ENCODE measurements at places on chromosomes 7 and 10. TPM values are rescaled to one million over a fixed set of nuclear protein-coding genes. Genes with fewer than 3 reads are reported as not detected.

DNA sequence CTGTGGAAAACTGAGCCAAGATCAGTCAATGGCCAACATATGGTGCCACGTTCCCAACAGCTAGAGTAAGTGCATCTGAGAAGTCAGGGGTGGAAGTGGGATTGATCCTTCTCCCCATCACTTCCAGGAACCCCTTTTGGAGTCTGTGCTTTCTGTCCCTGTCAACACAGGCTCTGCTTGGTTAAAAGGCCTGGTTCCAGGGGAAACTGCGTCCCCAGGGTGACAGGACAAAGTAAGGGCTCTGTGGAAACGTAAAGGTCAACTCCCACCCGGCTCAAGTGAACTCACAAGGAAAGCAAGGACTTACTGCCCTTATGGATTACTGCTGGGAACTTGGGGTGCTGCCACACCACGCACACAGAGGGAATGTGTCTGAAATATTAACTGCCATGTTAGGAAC, 77.5 kb upstream of the GRB10 start:
- no peak for DNase-seq

- no peak for DNase-seq
Observed at GRCh38 chr7:90838799-90839198, 242.7 kb downstream of the CDK14 start.

DNA sequence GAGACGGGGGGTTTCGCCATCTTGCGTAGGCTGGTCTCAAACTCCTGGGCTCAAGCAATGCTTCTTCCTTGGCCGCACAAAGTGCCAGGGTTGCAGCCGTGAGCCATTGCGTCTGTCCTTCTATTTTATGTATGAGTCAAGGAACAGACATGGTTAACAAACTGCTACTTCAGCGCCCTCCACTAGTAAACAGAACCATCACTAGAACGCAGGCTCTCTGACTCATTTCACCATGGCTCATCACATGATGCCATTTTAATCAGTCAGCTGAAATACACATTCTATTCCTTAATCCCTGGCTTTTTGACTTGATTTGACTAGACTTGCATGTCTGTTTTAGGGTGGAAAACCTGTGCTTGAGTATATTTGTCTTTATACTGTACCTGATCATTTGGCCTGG, 41.3 kb downstream of the CELF2 start:
- no peak for DNase-seq

DNA sequence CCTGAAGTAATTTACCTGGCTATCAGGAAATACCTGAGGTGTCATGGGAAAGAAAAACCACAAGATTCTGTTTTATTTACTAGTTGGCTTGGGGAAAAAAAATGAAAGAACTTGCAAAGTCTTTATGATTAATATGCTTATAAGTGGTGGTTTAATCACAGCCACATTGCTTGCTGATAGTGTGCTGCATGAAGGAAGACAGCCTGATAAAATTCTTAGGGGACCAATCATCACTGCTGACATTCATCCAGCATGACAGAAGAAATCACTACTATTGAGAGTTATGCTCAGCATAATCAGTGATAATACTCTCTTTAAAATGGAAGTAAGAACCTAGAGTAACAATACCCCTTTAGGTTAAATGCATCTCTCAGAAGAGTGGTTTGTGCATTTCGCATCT, 150.2 kb upstream of the LRRN3 start:
- no peak for DNase-seq

DNA sequence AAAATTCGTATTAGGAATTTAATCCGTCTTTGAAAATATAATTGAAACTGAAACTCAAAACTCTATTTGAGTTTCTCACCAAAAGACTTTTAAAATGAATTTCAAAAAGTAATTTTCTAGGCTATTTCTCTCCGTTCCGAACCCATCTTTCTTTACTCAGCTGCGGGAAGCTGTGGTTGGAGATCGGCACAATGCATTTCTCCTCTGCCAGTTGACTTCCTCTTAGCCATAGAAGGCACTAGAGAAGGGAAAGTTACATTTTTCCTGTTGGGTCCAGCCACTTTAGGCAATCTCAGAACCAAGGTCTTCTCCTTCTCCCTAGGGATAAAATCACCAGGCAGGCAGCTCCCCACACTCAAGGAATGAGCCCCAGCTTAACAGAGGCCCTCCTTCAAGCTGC, 133.6 kb upstream of the COL1A2 start:
- DNase-seq = no peak

DNA sequence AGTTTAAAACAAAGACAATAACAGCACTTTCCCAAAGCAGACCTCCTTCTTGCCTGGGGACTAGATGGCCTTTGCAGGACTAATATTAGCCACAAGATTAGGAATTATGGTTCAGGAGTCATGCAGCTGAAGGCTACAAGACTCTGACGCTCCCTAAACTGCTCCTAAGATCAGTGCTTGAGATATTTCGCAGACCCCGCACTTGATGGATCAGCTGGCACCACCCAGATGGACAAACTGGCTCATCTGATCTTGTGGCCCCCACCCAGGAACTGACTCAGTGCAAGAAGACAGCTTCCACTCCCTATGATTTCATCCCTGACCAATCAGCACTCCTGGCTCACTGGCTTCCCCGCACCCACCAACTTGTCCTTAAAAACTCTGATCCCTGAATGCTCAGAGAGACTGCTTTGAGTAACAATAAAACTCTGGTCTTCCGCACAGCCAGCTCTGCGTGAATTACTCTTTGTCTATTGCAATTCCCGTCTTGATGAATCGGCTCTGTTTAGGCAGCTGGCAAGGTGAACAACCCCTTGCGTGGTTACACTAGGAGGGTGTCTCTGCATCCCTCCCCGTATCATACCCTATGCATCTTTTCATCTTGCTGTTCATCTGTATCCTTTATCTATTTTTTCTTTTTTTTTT, 26.9 kb upstream of the NRBF2 start:
- DNase-seq = peak; percentile 55

DNA sequence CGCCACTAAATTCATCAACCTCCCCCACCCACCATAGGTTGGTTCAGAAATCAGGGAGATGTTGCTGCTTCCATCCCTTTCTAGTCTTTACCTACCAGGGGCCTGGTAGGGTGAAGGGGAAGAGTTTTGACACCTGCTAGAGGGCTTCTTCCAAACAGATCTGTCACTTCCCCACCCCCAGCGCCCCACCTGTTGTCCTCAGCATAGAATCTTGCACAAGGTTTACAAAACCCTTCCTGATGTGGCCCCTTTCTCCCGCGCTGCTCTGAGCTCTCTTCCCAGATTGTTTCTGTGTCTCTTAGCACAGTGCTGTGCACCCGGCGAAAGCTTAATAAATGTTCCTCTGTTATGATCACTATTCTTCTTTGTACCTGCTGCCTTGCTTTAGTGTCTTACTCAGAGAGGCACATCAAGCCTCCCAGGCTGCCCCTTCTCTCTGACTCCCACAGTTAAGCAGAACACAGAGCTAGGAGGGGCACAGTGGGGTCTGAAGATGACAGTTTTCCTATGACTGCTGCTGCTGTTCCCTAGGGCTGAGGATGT, 11.2 kb upstream of the C10orf95 start:
- no peak for DNase-seq

DNA sequence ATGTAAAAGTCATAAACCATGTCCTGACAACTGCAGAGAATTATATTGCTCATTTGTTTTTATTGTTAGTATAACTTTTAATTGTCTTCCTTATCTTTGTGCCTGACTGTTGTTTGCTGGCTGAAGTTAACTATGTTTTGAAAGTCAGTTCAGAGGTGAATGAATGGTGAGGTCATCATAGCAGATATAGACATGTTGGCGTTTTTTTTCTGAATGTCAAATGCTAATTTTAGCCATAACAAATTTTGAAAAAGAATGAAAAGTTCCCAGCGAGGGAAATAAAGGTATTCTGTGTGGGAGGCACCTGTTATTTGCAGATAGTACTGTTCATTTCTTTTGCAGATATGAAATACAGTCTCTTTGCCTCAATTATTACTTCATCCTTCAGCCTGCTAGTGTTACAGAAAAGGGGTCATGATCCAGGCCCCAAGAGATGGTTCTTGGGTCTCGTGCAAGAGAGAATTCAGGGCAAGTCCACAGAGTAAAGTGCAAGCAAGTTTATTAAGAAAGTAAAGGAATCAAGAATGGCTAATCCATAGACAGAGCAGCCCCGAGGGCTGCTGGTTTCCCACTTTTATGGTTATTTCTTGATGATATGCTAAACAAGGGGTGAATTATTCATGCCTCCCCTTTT, 96.5 kb downstream of the CAMK1D start:
- DNase-seq = no peak

DNA sequence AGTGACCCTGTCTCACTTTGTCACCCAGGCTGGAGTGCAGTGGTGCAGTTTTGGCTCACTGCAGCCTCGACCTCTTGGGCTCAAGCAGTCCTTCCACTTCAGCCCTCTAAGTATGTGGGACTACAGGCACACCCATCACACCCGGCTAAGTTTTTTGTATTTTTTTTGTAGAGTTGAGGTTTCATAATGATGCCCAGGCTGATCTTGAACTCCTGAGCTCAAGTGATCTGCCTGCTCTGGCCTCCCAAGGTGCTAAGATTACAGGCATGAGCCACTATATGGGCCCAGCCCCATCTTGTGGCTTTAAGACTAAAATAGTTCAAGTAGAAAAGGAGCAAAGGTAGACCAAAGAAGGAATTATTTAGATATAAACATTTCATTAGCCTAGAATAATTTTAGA, 65.5 kb downstream of the MLLT10 start:
- DNase-seq = no peak

DNA sequence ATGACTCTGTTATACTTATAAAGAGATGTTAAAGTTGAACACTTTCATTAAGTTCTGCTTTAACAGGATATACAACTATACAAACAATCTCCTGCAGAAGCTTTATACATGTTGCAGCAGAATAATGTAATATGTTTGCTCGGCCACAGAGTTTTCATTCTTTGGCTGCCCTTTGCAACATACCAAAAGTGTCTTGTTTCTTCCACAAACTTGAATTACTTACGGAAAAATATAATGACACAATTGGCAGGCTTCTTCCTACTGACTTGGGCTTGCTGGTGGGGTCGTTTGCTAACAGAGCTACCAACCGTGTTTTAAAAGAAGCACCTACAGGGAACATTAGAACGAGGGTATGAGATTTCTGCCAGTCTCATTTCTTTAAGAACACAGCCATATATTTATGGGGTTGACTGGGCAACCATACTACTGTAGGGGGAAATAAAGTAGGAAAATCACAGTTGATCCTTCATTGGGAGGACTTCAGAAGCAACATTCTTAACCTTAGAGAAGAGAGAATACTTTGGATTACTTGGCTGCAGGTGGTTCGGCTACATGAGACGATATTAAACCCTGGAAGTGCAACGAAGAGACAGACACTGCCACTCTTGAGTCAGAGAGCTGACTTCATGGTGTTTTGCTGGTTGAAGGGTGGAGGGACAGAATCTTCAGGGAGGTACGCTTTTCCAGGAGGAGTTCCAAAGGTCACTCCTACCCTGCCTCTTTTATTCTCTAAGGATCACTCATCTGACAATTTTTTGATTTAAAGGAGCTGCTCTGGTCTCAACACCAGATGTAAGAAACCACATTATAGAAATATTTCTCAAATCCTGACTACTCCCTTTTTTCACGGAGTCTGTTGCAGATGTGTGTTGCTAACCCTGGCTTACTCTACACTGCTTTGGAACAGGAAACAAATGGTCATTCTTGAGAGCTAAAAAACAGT, 123.9 kb downstream of the SEMA3C start:
- no peak for DNase-seq

DNA sequence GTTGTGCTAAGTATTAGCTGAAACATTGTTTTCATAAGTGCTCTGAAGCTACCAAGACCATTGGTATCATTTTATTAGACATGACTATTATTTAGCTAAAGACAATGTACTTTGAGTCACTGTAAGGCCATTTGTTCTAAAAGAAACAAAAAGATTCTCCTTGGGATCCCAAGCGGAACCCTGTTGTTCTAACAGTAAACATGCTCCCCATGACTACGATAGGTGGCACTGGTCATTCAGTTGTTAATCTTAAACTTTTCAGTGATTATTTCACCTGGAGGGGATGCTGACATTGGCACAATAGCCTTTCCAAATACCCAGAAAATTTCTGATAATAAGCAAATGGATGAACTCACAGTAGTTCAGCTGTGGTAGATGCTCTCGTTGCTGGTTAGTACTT, 715.0 kb downstream of the AUTS2 start:
- no peak for DNase-seq

DNA sequence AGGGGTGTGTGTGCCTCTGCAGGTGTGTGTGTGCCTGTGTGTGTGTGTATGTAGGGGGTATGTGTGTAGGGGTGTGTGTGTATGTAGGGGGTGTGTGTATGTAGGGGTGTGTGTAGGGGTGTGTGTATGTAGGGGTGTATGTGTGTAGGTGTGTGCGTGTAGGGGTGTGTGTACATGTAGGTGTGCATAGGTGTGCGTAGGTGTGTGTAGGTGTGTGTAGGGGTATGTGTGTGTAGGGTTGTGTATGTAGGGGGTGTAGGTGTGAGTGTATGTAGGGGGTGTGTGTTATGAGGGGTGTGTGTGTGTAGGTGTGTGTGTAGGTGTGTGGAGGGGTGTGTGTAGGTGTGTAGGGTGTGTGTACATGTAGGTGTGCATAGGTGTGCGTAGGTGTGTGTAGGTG, 48.6 kb upstream of the PSMG3 start:
- no peak for DNase-seq

ERLIN1 gene
- 26.3 TPM for total RNA-seq
